ENCODE measurements at places on chromosomes 5 and 9.

- no peak for DNase-seq
These were observed 1.1 kb downstream of the UGCG start for GRCh38 chr9:111897601-111898137.

DNA sequence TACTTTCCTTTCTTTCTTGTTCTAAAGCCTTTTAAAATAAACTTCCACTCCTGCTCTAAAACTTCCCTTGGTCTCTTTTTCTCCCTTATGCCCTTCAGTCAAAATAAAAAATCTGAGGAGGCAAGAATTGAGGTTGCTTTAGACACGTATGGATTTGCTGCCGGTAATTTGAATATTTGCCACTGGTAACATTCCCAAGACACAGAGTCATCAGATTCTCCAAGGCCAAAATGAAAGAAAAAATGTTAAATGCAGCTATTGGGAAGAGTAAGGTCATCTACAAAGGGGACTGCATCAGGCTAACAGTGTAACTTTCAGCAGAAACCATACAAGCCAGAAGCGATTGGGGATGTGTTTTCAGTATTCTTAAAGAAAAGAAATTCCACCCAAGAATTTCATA is 311.1 kb downstream of the CDH18 start:
- DNase-seq, result no peak

GRCh38 chr9:101671567-101671966 is 66.9 kb downstream of the GRIN3A start:
- no peak for DNase-seq

GRCh38 chr9:128818839-128819715 is 777 bp downstream of the ENDOG start:
- DNase-seq, result no peak

- DNase-seq, result no peak
These were observed 5.0 kb downstream of the CDC42SE2 start for GRCh38 chr5:131268758-131269370.

DNA sequence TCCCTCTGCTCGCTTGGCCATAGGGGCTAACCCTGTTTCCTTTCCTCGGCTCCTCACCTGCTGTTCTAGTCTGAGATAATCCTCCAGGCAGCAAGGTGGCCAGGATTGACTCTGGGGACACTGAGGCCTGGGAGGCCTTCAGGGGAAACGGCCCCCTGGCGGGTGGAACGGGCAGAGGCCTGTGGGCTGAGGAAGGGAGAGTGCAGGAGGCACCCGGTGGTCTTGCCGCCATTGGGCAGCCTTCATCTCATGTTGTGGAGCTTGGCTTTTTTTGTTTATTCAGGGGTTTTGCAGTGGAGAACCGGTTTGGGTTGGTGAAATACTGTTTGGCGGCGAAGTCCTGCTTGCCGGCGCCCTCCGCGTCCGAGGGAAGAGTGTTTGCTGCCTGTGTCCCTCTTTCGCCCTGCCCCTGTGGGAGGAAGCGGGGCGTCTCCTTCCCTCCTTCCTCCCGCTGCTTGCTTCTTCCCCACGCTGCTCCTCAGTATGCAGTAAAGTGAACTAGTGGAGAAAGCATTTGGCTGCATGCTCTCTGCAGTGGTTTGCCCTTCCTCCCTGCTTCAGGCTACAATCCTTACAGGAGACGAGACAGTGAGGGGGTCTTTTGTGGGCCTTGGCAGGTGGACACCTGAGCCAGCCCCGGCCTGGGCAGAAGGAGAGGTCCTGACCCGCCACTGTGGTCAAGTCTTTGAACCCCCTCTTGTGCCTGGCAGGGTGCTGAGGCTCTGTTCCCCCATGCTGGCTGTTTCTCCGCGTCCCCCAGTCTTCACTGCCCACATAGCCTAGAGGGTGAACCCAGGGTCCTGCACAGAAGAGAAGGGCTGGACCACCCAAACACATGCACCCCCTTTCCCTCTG is 30.8 kb upstream of the PRDM12 start:
- DNase-seq, result no peak

GRCh38 chr5:78716206-78716605 is 67.6 kb upstream of the LHFPL2 start:
- DNase-seq, result no peak

- DNase-seq, result no peak
These were observed 59.9 kb downstream of the GRAMD2B start for GRCh38 chr5:126483156-126483555.

GRCh38 chr5:178322736-178323540 is 90.3 kb upstream of the PHYKPL start:
- DNase-seq, result no peak

- DNase-seq, result no peak
These were observed 49.2 kb downstream of the NACC2 start for GRCh38 chr9:136045595-136046553.

DNA sequence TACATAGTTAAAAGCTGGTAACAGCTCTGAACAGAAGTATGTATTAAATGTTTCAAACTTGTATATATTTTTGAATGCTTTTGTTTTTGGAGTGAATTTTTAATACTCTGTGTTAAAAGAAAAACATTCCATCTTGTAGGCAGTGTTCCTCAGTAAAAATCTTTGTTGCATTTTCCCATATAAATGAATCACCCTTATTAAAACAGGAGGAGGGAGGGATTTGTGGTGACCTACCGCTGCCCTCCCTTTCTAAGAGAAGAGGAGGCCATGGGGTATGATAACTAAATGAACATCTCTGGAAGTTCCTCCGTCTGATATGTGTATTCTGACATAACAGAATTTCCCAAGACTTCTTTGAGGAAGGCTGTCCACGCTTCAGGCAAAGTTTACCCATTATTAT is 53.4 kb downstream of the INIP start:
- DNase-seq, result no peak

GRCh38 chr5:62521319-62521718 is 57.3 kb upstream of the LRRC70 start:
- no peak for DNase-seq

- DNase-seq, result no peak
These were observed 57.5 kb upstream of the MCCC2 start for GRCh38 chr5:71529682-71530081.

DNA sequence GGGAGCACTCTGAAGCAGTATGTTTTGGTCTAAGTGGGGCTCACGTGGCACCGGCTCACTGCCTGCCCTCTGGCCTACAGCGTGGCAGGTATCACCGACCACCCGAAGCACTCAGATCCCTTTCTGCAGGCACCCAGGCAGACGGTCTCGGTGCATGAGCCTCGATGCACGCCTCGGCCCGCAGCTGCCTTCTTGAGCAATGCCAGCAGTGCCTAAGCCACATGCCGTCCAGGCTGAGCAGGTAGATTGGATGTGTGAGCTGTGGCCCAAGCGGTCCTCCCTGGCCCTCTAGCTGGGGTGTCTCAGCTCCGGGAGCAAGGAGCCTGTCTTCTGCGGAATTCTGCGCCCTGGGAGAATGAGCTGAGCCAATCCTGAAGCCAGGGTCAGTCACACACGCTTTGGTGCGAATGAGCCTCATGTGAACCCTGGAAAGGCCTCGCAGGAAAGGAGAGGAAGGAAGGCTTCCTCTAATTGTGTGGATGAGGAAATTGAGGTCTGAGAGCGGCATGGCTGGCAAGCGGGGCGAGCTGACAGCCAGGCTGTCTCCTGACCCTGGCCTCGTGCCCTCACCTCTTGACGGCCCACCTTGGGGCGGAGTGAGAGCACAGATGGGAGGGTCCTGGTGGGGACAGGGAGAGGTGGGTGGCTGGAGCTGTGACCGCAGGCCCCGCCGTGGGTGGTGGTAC is 14.4 kb downstream of the RXRA start:
- DNase-seq, result no peak

DNA sequence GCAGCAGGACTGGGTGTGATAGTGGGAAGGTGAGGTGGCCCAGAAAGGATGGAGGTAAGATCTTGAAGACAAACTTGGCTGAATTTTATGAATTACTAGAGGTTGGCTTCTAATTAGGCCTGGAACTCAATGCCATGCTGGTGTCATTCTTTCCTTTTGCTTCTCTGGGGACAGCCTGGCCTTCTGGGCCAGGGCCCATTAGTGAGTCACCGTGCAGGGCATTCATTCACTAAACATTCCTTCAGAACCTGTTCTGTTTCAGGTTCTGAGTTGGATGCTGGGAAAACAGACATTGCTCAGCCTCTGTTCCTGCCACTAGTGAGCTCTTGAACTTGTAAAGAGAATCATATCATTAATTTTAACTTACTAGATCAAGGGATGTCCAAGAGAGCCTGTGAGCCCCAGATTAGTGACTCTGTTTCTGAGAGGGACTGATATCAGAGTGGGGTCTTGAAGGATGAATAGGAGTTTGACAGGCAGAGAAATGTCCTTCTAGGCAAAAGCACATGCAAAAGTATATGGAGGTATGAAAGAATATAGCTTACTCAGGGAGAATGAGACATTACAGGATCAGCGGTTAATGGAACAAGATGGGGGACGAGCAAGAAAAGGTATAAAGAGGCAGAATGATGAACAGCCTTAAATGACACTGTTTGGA is 66.5 kb downstream of the LHX2 start:
- no peak for DNase-seq
